ENCODE measurements at places on chromosomes 2 and 18.

DNA sequence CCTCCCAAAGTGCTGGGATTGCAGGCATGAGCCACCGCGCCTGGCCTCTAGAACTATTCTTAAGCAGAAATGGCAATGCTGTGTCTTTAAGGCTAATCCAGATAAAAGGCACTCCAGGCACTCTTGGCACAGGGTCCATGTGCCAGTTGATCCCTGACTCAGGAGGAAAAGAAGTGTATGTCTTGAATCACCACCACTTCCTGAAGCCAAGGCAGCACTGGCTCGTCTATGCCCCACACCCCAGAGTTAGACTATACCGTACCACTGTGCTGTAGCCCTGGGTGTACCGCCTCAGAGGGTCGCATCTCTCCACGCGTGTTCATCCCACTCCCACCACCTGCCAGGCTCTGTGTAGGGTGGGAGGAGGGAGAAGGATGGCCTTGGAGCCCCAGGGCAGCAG, 9.0 kb downstream of the TNFRSF11A start:
- DNase-seq: no peak

DNA sequence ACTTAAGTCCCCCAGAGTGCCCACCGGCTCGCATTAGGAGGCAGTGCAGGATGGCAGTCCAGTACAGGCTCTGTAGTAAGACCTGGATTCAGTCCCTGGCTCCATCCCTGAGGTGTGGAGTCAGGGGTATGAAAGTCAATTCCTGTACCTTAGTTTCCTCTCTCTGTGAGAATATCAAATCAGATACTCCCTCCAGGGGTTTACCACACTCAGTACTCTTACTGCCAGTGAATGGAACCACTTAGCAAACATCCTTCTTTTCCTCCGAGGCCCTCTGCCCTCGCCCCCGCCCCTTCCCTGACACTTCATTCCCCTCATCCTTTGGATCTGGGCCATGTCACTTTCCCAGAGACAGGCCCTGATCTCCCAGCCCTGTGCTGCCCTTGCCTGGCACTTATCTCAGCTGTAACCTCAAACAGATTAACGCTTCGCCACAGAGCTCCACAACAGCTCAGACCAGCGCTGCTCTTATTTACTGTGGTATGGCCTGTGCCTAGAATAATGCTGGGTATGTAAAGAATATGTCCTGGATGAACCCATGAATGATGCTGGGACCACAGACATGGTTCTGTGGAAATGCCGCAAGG, 159.0 kb upstream of the TMEM200C start:
- DNase-seq: no peak

GRCh38 chr2:174335988-174336500, 1.3 kb downstream of the SP9 start:
- no peak for DNase-seq

GRCh38 chr18:27685807-27686412, 491.0 kb downstream of the CDH2 start:
- no peak for DNase-seq

GRCh38 chr2:33489835-33490431, 13.5 kb downstream of the RASGRP3 start:
- no peak for DNase-seq

DNA sequence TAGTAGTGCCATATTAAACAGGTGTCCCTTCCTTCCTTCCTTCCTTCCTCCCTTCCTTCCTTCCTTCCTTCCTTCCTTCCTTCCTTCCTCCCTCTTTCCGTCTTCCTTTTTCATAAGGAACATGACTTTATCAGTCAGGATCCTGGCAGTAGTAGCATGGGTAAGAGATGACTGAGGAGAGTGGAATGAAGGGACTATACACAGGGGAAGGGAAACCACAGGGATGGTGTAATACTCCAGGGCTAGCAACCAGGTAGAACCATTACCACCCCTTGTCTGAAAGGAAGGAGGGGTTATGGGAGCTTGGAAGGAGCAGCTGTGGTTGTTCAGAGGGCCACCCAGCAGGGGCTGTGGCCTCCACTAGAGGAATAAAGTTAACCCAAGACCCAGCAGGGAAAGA, 23.2 kb upstream of the KDM3A start:
- peak; percentile 4 for DNase-seq

DNA sequence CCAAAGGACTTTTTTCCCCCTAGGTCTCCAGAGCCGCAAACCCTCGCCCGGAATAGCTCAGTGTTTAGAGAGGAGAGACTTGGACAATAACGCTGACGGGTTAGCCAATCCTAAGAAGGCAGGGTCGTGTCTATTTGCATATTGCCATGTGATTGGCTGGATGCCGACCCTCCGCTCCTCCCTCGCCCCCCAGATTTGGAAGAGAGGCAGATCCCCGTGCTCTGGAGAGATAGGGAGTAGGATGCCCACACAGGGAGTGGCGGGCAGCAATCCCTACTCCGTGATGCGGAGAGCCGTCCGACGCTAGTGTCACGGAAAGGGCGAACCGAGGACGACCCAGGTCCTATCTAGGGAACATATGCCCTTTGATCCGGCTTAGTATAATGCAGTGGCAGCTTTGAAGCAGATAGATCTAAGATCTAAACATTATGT, 1.4 kb downstream of the WNT6 start:
- DNase-seq: peak; percentile 60

- DNase-seq: no peak
Measured at GRCh38 chr2:127448526-127448925, 30.3 kb downstream of the PROC start.

GRCh38 chr2:238726670-238727584, 121.0 kb upstream of the TWIST2 start:
- no peak for DNase-seq

GRCh38 chr2:43083710-43084698, 142.4 kb downstream of the ZFP36L2 start:
- peak; percentile 74 for DNase-seq

DNA sequence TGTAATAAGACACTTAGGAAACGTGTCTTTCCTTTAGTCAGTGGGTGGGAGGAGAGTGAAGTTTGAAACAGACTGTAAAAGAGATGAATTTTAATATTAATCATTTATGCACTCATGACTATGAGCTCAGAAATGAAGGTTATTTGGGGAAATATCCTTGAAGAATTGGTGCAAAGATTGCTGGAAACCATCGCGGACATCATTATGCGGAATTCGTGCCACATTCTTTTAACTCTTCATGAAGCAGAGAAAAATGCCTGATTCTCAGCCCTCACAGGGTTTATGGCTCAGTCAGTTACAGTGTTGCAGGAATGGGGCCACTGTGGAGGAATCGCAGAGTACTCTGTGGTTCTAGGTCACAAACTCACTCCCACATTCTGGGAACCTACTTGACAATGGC, 109.7 kb downstream of the RGPD3 start:
- DNase-seq: peak; percentile 17

DNA sequence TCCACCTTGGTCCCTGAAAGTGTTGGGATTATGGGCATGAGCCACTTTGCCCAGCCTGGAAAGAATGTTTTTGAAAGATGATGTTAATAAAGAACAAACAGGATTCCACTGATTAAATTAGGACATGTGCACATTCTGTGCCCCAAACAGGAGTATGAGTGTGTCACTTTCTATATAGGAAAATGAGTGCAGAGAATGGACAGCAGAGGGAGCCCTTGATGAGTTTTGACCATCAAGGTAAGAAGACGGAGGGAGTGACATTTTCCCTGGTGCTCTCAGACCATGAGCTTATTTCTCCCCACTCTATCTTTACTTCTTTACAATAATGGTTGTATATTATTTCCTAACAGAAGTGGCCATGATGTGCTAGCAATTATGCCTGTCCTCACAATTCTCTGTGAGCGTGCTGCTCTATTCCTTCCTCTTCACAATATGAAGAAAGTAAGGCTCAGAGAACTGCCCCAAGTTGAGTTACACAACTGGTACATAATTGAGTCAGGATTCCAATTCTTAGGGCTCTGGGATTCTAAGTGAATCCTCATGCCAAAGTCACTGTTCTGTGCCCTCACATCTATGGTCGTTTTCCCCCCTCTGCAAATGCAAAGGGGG, 20.6 kb downstream of the RPL37A start:
- peak; percentile 65 for DNase-seq

DNA sequence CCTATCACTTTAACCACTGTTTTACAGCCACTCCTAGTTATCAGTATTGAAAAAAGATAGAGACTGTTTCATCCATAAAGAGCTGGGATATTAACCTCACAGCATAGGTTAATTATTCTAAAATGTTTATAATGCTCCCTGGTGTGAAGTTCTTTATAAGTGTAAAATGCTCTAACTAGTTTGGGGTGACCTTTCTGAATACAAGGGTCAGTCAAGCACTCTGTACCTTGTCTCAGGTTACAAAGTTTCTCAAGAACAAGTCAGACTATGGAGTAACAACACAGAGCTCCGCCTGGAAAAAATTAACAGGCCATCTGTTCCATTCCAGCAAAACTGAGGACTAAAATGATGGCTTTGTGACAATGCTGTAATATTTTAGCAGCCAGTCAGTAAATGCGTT, 107.4 kb downstream of the NOL4 start:
- DNase-seq: no peak

DNA sequence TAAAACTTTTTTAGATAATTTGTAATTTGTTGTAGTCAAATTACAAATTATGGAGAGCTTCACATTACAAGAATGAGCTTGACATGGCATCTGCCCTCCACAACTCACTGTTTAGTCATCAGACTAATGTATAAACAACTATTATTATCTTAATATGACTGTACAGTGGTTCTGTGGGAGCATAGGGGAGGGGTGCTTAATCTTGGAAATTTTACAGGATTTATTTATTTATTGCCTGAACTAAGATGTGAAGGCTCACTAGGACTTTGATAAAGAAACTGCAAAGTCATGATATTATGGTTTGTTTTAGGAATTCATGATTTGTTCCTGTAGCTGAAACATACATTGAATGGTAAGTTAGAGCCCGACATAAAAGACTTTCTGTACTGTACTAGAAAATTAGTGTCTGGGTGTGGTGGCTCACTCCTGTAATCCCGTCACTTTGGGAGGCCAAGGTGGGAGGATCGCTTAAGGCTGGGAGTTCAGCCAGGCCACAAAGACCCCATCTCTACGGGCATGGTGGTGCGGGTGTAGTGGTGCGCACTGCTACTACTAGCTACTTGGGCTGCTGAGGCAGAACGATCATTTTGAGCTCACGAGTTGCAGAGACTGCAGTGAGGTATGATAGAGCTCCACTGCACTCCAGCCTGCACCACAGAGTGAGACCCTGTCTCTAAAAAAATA, 2.1 kb downstream of the MARCHF7 start:
- no peak for DNase-seq

DNA sequence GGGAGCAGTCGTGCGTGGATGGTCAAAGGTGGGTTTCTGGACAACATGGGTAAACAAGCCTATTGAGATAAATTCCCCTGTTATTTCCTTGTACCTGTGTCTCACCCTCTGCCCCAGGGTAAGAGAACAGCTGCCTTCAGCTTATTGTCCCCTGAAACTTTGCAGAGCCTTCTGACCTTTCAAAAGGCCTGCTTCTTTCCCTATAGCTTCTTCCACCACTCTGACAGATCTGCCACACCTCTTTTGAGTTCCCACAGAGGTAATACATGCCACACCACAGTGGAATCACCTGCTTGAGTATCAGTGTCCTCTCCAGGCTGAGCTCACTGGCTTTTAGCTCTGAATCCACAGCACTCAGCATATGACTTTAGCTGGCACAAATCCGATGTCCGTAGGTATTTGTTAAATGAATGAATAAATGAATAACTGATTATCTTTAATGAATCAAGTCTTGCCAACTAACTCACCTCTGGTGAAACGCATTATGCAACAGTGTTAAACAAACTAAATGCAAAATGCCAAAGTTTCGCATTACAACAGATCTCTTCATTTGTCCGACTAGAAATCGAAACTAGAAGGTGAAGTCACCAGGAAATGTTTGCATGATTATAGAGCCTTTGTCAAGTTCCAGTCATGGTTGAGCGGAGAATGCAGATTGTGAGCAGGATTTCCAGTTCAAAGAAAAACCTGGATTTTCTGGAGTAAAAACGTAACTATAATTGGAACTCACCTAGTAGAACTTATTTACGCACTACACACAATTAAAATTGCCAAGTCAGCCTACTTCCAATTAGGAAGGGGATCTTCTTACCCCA, 16.4 kb downstream of the DYNAP start:
- no peak for DNase-seq

DNA sequence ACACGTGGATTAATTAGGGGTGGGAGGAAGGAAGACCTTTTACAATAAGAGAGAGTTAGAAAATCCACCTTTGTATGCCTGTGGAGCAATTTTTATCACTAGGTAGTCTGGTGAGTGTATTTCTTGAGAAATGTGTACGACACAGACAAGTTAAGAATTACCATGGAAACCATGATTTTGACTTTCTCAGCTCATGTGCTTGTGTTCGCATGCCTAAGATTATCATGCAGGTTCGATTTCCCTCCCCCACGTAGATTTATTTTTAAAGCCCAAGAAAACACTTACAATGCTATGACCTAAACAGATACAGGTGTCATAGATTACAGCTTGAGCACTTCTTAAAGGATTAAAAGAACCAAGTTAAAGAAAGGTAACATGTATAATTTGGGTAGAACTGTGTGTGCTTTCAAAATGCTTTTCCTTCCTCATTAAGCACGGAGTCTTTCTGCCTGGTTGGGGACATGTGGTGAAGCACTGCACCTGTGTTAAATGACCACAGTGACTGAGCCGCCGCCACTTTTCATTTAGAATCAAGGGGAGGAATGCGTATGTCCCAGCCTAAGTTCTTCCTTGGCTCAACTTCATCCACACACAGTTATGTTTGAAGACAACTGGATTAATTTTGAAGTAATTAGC, 16.6 kb downstream of the SERTAD2 start:
- no peak for DNase-seq

DNA sequence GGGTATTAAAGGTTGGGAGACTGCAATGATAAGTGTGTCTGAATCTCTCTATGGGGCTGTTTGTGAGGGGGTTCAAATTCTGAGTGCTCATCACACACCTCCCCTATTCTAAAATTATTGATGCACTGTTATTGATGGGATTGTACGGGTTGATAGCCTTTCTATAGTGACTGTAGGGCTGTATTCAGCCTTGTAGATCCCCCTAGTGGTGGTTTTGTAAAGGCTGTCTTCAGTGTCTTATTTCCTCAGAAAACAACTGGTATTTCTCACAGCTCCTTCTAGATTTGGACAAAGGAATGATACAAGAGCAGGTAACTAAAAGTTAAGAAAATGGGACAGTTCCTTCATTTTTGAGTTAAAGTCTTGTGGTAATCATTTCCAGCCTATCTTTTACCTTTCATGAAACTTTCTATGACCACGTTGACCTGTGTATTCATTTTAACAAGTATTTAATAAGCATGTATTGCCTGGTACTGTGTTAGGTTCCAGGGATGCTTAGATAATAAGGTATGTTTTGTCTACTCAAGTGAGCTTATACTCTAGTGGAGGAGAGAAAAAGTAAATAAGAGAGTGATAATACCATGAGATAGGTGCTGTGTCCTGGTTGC, 21.2 kb downstream of the SMAD4 start:
- DNase-seq: no peak

DNA sequence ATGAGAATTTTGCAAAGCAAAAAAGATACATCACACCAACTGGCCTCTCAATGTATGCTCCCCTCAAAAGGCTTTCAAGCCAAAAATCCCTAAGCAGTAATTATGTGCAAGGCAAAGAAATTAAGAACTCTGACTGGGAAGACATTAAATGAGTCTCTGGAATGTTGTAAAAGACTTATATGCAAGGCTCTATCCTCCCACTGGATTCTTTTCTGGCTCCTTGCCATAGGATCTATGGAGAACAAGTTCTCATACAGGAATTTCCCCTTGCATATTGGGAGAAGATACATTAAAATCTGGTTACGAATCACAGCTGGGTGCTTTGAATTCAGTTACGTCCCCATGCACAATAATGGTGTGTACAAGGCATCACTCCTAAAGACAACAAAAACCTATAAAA, 73.4 kb upstream of the ATL2 start:
- DNase-seq: no peak

GRCh38 chr18:45464619-45465018, 150.7 kb upstream of the SLC14A2 start:
- no peak for DNase-seq

All from fibroblast of skin of left quadriceps (primary cell).